ENCODE measurements at places on chromosomes 12 and 14. TPM values are rescaled to one million over a fixed set of nuclear protein-coding genes. Genes with fewer than 3 reads are reported as not detected.

The SYNE3 gene
- total RNA-seq: 0.44 TPM

The TRPV4 gene
- total RNA-seq: 5.2 TPM

The KRT1 gene
- not detected for total RNA-seq

The DEGS2 gene
- 0.73 TPM for total RNA-seq

The P2RX2 gene
- total RNA-seq: 0.19 TPM

The TAS2R50 gene
- total RNA-seq: 2.7 TPM

The KRT6C gene
- not detected for total RNA-seq

The CDKN3 gene
- 20.5 TPM for total RNA-seq

- H3K4me1 ChIP-seq: peaks cover 1% of the 10 kb centered on the region
- H3K27me3 ChIP-seq: no peaks in the 10 kb centered on the region
- H3K4me3 ChIP-seq: peak overlapping the region; percentile 25
- H3K27ac ChIP-seq: no peak overlapping the region
These were observed 153.2 kb upstream of the DDHD1 start for GRCh38 chr14:53306267-53306721.

DNA sequence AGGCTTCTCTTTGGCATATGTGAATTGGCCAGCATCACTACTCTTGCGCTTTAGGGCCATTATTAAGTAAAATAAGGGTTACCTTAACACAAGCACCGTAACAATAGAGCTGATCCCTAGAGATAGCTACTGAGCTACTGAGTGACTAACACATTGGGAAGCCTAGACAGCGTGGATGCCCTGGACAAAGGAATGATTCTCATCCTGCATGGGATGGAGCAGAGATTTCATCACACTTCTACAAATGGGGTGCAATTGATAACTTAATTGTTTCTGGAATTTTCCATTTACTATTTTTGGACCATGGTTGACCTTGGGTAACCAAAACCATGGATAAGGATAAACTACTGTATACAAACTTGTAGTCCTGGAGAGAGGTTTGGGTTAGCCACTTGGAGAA is 57.1 kb downstream of the FBXO34 start:
- H3K36me3 ChIP-seq: peaks cover 8% of the 10 kb centered on the region
- H3K4me3 ChIP-seq: no peak overlapping the region
- H3K27me3 ChIP-seq: no peaks in the 10 kb centered on the region

- H3K27ac ChIP-seq: no peak overlapping the region
- no peaks in the 10 kb centered on the region for H3K4me1 ChIP-seq
- H3K4me3 ChIP-seq: no peak overlapping the region
- H3K36me3 ChIP-seq: peaks cover 2% of the 10 kb centered on the region
These were observed 1024.1 kb downstream of the TMTC2 start for GRCh38 chr12:83710851-83711250.

DNA sequence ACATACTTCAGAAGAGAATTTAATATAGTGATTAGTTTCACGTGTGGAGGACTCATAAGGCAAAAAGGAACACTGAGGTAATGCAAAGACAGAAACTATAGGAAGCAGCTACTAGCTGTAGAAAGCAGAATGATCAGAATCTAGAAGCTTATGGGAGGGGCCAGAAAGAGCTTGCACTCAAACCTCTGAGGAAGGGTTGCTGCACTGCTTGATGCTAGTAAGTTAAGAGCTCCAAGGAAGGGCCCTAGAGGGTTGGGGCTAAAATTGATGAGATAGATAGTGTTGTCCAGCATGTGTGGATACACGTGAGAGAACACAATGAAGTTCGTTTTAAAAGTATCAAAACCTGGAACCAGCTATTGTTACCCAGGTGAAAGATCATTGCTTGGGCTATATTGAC is 311.1 kb downstream of the SLC6A15 start:
- peaks cover 10% of the 10 kb centered on the region for H3K4me1 ChIP-seq
- no peak overlapping the region for H3K27ac ChIP-seq
- DNase-seq: no peak
- H3K36me3 ChIP-seq: no peaks in the 10 kb centered on the region
- no peak overlapping the region for H3K4me3 ChIP-seq

DNA sequence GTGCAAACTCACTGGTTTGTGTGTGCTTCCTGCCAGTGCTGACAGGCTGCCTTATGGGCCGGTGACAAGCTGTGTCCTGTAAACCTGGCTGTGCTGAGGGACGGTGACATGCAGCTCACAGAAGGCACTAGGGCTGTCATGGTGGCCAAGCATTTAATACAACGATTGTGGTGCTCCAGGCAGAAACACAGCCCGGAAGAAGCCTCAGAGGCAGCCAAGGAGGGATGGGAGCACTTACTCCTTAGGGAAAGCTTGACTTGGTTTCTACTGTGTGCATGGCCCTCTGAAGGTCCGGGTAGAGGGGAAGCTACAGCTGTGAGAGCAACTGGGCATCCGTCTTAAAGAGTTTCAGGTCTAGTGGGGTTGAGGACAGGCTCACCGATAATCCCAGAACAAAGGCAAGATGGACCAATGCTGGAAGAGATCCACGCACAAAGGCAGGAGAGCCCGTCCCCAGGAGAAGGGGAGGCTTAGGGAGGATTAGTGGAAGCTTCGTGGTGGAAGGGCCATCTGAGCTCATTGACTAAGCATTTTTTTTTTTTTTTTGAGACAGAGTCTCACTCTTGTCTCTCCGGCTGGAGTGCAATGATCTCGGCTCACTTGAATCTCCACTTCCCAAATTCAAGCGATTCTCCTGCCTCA is 10.7 kb upstream of the MCRS1 start:
- peaks cover 28% of the 10 kb centered on the region for H3K4me1 ChIP-seq
- no peak overlapping the region for H3K4me3 ChIP-seq
- DNase-seq: no peak
- H3K36me3 ChIP-seq: peaks cover 8% of the 10 kb centered on the region

DNA sequence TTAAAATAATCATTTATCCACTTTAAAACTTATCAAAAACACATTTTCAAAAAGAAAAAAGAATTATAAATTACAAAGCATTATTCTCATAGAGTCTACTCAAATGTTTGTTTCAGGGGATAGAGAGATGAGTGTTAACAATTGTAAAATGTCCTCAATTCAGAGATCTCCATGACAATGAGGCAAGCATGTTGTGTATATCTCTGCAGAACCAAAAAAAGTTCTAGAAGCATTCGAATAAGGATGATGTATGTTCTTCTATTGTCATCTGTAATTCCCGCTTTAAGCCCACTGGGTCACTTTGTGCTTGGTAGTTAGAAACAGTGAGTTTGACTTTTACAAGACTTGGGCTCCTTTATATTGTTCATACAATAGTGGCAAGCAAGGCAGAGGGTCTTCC is 73.6 kb upstream of the CCDC198 start:
- H3K27me3 ChIP-seq: peaks cover 11% of the 10 kb centered on the region
- H3K36me3 ChIP-seq: no peaks in the 10 kb centered on the region
- H3K4me1 ChIP-seq: peaks cover 12% of the 10 kb centered on the region

- H3K27ac ChIP-seq: no peak overlapping the region
- no peak overlapping the region for H3K4me3 ChIP-seq
- H3K36me3 ChIP-seq: peaks cover 6% of the 10 kb centered on the region
- peaks cover 18% of the 10 kb centered on the region for H3K4me1 ChIP-seq
These were observed 84.7 kb upstream of the FLRT2 start for GRCh38 chr14:85445151-85445795.

GRCh38 chr14:68939181-68939892 is 39.8 kb downstream of the ACTN1 start:
- H3K4me1 ChIP-seq: peaks cover 59% of the 10 kb centered on the region
- H3K27ac ChIP-seq: peak overlapping the region; percentile 91
- no peak overlapping the region for H3K4me3 ChIP-seq
- DNase-seq: no peak
- H3K27me3 ChIP-seq: no peaks in the 10 kb centered on the region

GRCh38 chr14:74907744-74908143 is 15.3 kb downstream of the RPS6KL1 start:
- no peak overlapping the region for H3K27ac ChIP-seq
- H3K4me3 ChIP-seq: no peak overlapping the region
- DNase-seq: no peak
- H3K36me3 ChIP-seq: peaks cover 1% of the 10 kb centered on the region
- peaks cover 9% of the 10 kb centered on the region for H3K27me3 ChIP-seq

DNA sequence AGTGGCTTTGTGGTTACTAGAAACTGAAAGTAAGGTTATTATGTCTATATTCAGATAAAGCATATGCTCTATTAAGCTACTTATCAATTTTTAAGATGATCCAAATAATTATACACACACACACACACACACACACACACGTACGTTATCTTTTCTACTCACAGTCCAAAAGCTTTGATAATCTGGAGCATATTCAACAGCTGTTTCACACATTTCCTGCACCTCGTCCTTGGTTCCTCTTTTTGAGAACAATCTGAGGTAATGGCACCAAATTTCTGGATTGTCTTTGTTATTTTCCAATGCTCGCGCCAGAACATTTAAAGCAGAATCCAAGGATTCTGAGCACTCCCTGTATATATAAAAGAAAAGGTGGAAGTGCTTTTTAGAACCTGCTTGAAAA is 37.5 kb downstream of the ZFC3H1 start:
- H3K36me3 ChIP-seq: peaks cover 35% of the 10 kb centered on the region
- H3K4me3 ChIP-seq: no peak overlapping the region
- no peak for DNase-seq
- H3K27ac ChIP-seq: no peak overlapping the region
- H3K27me3 ChIP-seq: no peaks in the 10 kb centered on the region

DNA sequence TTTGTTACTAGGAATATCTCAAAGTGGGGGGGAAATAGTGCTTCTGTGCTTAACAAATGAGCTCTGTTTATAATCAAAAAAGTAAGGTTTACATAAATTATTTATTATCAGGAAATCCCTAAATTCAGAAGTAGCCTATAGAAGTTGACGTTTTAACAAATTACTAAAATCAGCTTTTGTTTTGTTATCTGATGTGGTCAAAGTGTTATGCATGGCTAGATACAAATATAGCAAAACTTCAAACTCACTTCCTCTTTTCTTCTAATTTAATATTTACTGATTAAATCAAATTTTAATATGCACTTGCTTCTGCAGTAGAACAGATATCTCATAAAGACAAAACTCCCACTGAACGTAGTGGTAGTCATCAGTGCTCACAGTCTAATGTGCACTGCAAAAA is 47.5 kb downstream of the GARIN6 start:
- no peak for DNase-seq
- H3K4me1 ChIP-seq: no peaks in the 10 kb centered on the region
- no peaks in the 10 kb centered on the region for H3K27me3 ChIP-seq
- H3K36me3 ChIP-seq: no peaks in the 10 kb centered on the region
- H3K27ac ChIP-seq: no peak overlapping the region

- H3K4me3 ChIP-seq: no peak overlapping the region
- no peak overlapping the region for H3K27ac ChIP-seq
- no peak for DNase-seq
- peaks cover 19% of the 10 kb centered on the region for H3K4me1 ChIP-seq
- H3K36me3 ChIP-seq: no peaks in the 10 kb centered on the region
- no peaks in the 10 kb centered on the region for H3K27me3 ChIP-seq
These were observed 87.9 kb downstream of the DAD1 start for GRCh38 chr14:22500954-22501726.

- peaks cover 9% of the 10 kb centered on the region for H3K4me1 ChIP-seq
- no peak overlapping the region for H3K4me3 ChIP-seq
- no peak overlapping the region for H3K27ac ChIP-seq
- no peak for DNase-seq
- peaks cover 24% of the 10 kb centered on the region for H3K27me3 ChIP-seq
- no peaks in the 10 kb centered on the region for H3K36me3 ChIP-seq
These were observed 5.5 kb upstream of the KRT84 start for GRCh38 chr12:52390739-52391617.

DNA sequence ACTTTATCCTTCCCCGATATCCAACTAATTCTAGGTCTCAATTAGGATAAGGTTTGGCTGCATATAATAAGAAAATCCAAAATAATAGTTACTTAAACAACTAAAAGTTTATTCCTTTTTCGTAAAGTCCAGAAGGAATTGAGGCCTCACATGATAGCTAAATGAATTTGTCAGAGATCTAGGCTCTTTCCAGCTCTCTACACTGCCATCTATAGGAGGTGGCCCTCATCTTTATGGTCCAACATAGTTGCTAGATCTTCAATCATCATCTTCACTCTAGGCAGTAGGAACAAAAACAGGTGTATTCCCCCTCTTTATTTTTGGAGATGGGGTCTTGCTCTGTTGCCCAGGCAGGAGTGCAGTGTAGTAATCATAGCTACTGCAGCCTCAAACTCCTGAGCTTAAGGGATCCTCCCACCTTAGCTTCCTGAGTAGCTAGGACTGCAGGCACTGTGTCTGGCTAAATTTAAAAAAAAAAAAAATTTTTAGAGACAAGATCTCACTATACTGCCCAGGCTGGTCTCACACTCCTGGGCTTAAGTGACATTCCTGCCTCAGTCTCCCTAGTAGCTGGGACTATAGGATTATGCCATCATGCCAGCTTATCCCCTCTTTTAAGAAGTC is 46.5 kb upstream of the SAV1 start:
- H3K4me3 ChIP-seq: no peak overlapping the region
- no peak overlapping the region for H3K27ac ChIP-seq
- H3K4me1 ChIP-seq: peaks cover 1% of the 10 kb centered on the region
- no peaks in the 10 kb centered on the region for H3K27me3 ChIP-seq

DNA sequence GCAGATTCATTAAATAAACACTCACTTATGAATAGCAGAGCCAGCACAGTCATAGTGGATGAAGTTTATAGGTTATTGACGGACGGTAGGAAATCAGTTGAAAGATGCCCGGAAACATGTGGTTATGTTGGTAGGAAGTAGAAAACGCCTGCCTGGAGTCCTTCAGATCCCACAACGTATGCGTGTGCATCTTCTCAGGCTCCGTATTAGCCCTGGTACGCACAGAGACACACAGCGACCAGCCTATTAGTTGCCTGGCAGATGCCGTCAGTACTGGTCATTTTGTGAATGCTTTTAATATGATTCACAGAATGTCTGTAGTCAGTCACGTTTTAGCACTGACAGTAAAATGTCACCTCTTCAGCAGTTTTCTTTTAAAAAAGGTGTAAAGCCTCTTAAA is 196.4 kb downstream of the RGS6 start:
- no peak overlapping the region for H3K27ac ChIP-seq
- peaks cover 1% of the 10 kb centered on the region for H3K36me3 ChIP-seq
- H3K27me3 ChIP-seq: peaks cover 4% of the 10 kb centered on the region
- no peak for DNase-seq

DNA sequence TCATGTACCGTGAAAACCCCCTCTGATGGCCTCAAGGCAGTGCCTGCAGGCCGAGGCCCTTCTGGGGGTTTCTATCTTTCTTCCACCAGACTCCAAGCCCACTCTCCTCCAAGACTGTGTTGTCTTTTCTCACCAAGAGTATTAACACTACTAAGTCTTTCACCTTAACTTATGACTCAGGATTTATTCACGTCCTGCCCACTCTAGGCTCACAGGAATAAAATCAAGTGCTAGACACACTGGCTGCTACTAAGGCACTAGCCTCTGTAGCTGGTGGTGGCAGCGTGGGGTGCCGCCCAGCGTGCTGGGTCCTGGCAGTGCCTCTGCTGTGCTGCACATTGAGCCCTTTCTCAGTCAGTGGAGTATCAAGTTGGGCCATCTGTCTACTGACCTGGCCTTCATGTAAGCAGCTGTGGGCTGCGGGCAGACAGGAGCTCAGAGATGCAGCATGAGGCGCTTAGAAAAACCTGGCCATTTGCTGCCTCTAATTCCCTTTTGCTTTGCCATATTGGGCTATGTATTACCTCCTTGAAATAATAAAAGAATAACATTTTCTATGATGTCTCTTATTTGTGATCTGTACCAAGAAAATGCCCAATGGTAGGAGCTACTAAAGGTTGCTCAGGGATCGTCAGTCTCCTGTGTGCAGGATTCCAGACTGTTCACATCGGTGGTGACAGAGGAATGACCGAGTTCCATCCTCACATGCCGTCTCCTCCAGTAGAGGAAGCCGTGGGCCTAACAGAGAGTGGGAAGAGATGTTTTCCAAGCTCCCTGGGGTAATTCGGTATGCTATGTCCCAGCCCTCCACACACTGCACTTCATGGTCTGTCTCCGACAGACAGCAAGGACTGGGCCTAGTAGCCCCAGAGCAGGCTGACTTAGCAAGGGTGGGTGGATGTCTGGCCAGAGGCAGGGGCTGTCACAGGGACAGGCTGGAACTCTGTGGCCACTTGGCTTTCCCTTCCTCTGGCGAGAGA is 39.9 kb downstream of the MAX start:
- H3K4me1 ChIP-seq: peaks cover 3% of the 10 kb centered on the region
- H3K36me3 ChIP-seq: peaks cover 20% of the 10 kb centered on the region
- DNase-seq: no peak
- no peak overlapping the region for H3K4me3 ChIP-seq
- H3K27ac ChIP-seq: no peak overlapping the region

Measured in progenitor cell of endocrine pancreas (in vitro differentiated cells).